ENCODE measurements at places on chromosomes 13 and 19.

DNA sequence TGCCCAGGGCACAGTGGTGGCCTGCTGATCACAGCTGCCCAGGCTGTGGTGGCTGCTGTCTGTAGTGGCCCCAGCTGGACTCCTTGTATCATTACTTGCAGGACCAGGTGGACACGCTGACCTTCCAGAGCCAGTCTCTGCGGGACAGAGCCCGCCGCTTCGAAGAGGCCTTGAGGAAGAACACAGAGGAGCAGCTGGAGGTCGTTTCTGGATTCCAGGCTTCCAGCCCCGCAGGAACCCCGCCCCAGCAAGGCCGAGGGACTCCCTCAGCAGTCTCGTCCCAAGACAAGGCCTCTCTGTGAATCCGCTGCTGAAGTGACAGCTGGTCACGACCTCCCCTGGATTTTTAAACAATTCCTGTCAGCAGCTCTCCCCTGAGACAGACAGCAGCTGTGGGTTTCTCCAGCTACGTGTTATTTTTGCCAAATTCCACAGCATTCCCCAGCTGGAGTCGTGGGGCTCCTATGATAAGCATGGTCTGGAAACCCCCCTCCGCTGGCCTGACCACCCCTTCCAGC, 98.3 kb downstream of the SLC7A1 start:
- no peak for DNase-seq

GRCh38 chr19:16368385-16369305, 44.0 kb downstream of the KLF2 start:
- DNase-seq, result no peak

DNA sequence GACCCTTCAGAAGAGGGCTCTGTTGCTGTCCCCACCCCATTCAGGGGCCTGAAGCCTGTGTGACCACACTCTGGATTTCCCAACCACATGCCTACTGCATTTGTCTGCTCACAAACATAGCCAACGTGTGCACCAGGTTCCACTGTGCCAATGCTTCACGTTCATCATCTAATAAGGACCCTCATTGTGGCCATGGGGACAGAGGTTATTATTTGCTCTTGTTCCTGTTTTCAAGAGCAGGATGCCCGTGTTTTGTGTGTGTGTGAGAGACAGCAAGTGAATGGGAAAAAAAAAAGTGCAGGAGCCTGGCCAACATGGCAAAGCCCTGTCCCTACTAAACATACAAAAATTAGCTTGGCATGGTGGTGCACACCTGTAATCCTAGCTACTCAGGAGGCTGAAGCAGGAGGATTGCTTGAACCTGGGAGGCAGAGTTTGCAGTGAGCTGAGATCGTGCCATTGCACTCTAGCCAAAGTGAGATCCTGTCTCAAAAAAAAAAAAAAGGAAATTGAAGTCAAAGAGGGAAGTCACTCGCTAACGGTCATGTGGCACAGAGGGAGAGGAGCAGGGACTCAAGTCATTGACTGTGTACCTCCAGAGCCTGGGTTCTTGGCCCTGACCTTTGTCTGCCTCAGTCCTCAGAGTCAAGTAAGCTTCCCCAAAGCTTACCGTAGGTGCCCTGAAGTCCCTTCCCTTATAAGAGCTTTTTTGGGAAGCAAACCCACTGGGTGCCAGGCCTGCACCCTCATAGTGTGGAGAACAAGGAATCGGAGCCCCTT, 6.9 kb downstream of the B3GNT8 start:
- DNase-seq, result no peak

DNA sequence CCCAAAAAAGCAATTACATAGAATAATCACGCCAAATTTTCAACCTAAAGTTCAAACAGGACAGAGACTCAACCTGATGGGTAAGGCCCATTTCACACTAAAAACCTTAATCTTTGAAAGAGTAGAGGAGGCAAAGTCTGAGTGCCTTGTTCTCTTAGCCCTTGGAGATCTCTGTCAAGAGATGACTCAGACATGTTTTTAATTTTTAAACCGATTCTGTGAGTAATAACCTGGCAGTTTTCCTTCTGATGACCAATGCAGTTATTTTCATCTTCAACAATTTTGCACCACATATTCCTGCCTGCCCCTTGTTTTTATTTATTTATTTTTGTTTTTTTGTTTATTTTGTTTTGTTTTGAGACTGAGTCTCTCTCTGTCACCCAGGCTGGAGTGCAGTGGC, 11.5 kb upstream of the TNFSF9 start:
- no peak for DNase-seq

DNA sequence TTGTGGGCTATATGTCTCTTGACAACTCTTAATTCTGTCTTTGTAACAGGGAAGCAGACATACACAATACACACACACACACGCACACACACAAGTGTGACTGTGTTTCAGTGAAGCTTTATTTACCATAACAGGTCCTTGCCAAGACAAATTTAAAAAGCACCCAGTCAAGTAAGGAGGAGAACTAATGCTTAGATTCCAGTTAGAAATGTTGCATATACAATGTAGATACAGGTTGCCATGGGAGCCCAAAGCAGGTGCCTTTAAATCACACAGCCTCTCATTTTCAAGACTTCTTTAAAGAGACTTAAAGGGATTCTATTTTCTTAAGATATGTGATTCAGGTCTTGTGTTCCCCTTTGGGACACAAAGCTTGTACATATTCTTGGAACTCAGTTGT, 1551.9 kb downstream of the EFNB2 start:
- no peak for DNase-seq

GRCh38 chr13:99722931-99723330, 221.7 kb downstream of the TM9SF2 start:
- no peak for DNase-seq

GRCh38 chr13:30725326-30726085, 9.8 kb upstream of the ALOX5AP start:
- DNase-seq, result no peak

GRCh38 chr19:11405846-11406643, 13.1 kb downstream of the RGL3 start:
- DNase-seq, result no peak

DNA sequence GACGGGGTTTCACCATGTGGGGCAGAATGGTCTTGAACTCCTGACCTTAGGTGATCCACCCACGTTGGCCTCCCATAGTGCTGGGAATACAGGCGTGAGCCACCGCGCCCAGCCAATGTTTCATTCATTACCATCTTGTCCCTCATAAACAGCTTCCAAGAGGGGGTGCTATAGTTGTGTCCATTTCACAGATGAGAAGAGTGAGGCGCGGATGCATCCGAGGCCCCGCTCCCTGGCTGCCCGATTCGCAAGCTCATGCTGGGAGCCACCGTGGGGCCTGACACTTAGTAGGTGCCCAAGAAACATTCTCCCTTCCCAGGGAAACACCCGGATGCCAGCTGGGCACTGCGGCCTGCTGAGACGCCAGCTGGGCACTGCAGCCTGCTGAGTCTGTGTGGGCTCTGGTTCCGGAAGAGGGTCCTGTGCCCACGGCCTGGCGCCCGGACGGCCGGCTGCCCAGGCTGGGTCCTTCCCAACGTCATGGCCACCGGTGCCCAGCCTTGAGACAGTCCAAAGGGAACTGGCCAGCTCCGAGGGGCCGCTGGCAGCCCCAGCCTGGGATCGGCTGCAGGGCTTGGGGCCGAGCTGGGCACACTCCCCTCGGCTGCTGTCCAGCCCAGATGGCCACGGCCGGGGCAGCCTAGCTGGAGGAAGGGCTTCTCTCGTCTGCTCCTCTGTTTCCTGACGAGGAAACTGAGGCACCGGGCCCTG, 54.7 kb downstream of the NFIC start:
- no peak for DNase-seq

DNA sequence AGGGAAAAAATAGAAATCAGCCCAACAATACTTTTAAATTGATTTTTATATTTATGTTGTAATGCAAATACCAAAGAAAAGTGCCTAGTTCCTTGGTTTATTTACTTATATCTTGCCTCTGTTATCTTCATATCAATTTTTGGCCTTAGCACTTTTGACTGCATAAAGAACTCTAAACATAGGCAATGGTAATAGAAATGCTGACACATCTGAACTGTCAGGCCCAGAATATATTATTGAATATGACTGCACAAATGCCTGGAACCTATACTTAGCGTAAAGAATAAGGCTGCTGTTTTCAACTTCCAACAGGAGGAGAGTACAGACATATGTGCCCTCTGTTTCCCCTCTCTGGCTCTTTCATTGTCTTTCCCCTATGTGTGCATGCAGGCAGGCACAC, 91.1 kb downstream of the DNAJC15 start:
- no peak for DNase-seq

- no peak for DNase-seq
Observed at GRCh38 chr13:39929583-39929982, 274.1 kb downstream of the COG6 start.

DNA sequence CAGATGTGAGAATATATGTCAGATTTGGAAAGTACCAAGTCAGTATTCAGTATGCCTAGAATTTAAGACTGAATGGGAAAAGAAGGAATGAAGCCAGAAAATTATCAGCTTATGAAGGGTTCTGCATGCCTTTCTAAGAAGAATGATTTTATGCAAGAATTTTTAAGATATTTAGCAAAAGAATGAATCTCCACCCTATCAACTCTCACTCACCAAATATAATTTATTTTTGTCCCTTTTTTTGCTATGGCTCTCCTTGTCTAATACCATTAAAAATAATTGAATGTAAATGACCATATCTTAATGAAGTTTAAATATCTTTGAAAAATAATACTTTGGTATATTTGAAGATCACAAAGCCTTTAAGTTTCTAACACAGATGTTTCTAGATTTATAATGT, 612.7 kb upstream of the GPC6 start:
- DNase-seq, result no peak

- no peak for DNase-seq
Observed at GRCh38 chr13:94140027-94140426, 339.5 kb downstream of the DCT start.

DNA sequence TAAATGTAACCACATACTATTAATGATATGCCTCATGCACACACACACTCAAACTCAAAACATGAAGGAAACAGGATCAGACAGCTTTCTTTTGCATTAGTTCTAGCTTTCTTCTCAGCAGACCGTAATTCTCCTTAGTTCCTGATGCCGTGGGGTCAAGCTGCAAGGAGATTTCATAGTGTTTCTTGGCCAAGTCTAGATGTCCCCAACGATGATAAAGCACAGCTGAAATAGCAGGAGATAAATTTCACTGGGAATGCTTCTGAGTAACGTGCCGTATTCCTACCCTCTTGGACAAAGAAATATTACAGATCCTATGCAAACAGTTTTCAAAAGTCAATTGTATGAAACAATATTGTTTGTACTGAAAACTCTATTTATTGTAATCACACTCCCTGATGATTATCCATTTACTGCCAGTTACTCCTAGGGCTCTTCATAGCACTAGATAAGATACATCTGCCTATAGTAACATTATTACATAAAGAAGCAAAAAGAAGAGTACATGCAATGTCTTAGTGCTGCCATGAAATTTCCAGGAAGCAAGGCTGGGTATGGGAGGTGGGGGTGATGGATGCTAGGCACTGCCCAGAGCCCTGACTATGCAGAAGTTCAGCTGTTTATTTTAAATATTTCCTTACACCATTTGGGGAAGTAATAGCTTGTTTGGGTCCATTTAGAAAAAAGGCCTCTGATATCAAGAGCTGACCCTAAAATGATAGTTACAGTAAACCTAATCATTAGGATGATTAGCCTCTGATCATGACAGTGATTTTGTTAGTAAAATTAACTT, 16.5 kb upstream of the GGACT start:
- no peak for DNase-seq

- DNase-seq, result no peak
Observed at GRCh38 chr13:77351315-77351714, 24.4 kb upstream of the MYCBP2 start.

DNA sequence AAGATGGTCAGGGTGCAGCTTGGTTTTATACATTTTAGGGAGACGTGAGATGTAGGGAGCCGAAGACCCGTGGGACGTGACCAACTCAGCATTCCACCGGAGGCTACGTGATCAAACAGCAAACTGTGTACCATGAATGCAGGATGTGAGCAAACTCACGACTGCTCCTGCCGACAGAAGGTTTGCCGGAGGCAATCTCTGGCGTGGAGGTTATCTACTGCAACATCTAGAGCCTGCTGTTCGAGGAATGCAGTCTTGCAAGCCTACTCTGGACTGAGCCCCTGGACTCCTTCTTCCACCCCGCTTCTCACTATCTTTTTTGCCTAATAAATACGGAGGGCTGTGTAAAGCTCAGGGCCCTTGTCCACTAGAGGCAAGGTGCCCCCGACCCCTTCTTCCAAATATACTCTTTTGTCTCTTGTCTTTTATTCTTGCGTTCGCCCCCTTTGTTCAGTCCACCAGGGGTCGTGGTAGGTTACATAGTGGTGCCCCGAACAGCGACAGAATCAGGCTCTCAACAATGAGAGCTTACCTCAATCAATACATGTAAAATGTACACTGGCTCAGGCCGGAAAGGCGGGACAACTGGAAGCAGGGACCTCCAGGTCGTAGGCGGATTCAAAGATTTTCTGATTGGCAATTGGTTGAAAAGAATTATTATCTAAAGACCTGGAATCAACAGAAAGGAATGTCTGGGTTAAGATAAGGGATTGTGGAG, 8.9 kb upstream of the OR1I1 start:
- DNase-seq, result no peak

GRCh38 chr13:47794963-47795362, 206.1 kb downstream of the SUCLA2 start:
- no peak for DNase-seq

DNA sequence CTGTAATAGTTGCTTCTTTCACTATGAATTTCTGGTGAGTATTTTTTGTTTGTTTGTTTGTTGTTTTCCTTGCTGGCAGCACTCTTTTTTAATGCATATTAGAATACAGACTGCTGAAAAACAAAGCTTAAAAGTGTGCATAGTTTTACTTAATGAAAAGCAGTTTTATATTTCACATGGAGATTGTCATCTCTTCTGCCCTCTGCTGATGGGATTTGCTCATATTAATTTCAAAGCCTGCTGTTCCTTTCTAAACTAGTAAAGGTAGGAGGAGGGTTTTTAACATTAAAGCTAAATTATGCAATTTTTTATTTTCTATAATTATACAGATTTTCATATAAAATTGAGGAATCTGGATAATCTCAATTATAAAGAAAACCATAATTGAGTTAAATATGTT, 692.6 kb upstream of the SLITRK1 start:
- DNase-seq, result no peak

- DNase-seq, result no peak
Observed at GRCh38 chr13:110593430-110594130, 21.8 kb upstream of the NAXD start.

GRCh38 chr13:52085421-52085820, 43.5 kb downstream of the NEK5 start:
- DNase-seq, result no peak

DNA sequence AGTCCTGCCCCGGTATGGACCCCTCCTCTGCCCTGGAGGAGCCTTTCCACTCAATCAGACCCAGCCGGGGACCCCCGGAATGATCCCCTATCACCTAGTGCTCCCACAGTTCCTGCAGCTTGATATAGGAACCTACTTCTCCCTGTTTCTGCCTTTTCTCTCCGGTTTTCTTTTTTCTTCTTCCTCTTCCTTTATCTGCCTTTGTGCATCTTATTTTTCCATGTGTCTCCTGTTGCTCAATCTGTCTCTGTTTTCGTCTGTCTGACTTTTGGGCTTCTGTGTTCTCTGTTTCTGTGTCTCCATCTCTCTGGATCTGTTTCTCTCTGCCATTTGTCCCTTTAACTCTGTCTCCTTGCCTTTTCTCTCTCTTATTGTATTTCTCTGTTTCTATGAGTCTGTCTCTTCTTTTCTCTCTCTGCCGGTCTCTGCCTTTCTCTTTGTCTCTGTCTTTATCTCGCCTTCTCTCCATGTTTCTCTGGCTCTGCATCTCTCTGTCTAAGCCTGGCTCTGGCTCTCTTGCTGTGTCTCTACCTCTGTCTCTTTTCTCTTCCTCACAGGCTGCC, 10.0 kb downstream of the MEGF8 start:
- no peak for DNase-seq

All from stimulated activated CD8-positive, alpha-beta memory T cell treated with anti-CD3 and anti-CD28 coated beads, Interleukin-4, amount 100 ng/mL, for 4 hours (primary cell).